ENCODE measurements at places on chromosomes 6 and 20.

- DNase-seq = no peak
Observed at GRCh38 chr6:52511572-52512151, 65.2 kb downstream of the TRAM2 start.

GRCh38 chr6:158665332-158665731, 15.5 kb downstream of the SYTL3 start:
- DNase-seq = no peak

- DNase-seq = no peak
Observed at GRCh38 chr6:24490948-24491347, 1.6 kb upstream of the GPLD1 start.

DNA sequence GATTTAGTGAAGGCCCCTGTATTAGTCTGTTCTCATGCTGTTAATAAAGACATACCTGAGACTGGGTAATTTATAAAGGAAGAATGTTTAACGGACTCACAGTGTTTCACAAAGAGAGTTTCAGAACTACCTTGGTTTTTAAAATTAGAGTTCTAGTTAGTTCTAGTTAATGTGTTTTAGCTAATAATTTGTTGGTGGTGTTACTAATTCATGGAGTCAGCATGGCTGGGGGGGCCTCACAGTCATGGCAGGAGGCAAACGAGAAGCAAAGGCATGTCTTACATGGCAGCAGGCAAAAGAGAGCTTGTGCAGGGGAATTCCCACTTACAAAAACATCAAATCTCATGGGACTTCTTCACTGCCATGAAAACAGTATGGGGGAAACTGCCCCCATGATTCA, 12.0 kb upstream of the SLC17A3 start:
- no peak for DNase-seq

- DNase-seq = no peak
Observed at GRCh38 chr20:48923149-48923718, 1.7 kb downstream of the ARFGEF2 start.

Measured in suppressor macrophage treated with lipopolysaccharide for 1 hour (primary cell).